ENCODE measurements at places on chromosomes 6 and 20.

- DNase-seq: no peak
Observed at GRCh38 chr20:63138855-63139341, 77.0 kb downstream of the YTHDF1 start.

- peak; percentile 10 for DNase-seq
Observed at GRCh38 chr6:85684133-85684808, 41.6 kb upstream of the SYNCRIP start.

- no peak for DNase-seq
Observed at GRCh38 chr20:60822699-60823607, 429.1 kb upstream of the CDH4 start.

DNA sequence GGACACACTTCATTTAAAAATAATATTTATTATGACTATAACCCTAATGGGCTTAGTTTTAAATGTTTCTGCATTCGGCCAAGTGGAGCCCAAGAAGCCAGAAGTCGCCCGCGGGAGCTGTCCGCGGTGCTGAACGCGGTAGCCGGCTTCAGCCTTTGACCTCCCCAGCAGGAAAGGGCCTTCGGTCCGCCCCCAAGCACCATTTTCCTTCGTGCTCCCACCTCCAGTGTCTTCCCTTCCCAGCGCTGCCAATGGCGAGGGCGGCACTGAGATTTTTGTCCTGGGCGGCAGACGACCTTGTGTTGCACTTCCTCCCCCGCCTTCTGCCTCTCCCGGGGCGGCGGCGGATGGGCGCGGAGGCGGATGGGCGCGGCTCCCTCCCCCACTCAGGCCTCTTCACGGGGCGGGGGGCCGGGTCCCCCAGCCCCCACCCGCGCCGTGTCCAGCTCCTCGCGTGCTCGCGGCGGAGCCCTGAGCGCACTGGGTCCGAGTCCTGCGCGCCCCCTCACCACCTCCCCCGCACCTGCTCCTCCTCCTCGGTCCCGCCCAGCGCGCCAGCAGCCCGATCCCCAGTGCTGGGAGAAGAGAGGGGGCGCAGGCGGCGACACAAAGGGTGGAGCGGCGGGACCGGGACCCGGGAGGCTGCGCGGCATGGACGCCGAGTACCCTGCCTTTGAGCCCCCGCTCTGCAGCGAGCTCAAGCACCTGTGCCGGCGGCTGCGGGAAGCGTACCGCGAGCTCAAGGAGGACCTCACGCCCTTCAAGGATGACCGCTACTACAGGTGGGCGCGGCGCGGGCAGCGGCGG is 23.6 kb upstream of the TMEM181 start:
- peak; percentile 88 for DNase-seq

DNA sequence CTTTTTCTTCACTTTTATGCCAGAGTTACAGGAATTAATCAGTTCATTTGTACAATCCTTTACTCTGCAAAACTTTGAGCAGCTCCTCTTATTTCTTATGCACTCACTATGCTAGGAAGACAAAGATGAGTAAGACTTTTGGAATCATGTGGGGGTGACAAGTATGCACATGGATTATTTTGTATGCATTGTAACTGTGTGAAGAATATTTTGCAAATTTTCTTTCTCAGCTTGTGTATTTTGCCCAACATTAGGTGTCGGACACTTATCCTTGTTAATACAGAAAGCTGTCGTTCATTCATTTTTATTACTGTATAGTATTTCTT is 88.6 kb downstream of the PPP1R14C start:
- no peak for DNase-seq

GRCh38 chr6:90429713-90430112 is 133.1 kb upstream of the BACH2 start:
- no peak for DNase-seq

- no peak for DNase-seq
Observed at GRCh38 chr6:7933794-7934193, 23.2 kb upstream of the TXNDC5 start.

GRCh38 chr6:16132909-16133308 is 4.0 kb downstream of the MYLIP start:
- no peak for DNase-seq

DNA sequence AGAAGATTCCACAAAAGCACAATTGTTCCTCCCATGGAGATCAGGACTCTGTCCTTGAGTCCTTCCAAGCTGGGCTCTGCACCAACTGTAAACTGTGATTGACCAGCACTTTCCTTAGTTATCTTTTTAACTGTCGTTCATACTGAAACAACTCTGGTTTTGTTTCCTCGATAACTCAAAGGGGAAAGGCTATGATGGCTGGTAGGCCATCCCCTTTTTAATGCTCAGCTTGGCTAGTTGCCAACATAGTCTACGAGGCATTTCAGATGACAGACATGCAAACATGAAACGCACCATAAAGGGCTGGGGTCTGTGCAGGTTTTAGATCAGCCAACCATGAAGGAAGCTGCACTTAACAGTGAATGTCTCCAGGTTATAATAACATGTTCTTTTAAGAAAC is 497.1 kb upstream of the ARID1B start:
- DNase-seq: no peak

GRCh38 chr20:953742-954141 is 37.6 kb upstream of the ANGPT4 start:
- no peak for DNase-seq

DNA sequence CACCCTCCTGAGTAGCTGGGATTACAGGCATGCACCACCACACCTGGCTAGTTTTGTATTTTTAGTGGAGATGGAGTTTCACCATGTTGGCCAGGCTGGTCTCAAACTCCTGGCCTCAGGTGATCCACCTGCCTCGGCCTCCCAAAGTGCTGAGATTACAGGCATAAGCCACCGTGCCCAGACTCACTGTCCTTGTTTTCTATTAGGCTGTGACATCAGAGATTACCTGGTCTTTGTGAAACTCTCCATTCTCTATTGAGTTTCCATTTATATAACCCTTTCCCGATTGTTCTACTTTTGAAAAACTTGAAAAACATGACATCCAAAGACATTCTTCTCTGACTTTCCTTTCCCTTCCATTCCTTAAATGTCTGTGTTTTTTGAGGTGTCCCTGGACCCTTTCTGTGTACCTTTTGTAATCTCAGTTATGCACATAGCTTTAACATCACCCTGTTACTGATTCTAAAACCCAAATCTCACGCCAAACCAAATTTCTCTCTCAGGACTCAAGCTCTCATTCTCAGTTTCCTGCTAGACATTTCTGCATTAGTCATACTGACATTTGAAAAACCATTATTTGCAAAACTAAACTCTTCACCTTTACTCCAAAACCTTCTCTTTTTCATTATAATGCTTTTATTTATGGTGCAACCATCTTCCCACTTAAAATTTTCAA is 137.0 kb downstream of the KHDC1L start:
- no peak for DNase-seq

- peak; percentile 9 for DNase-seq
Observed at GRCh38 chr20:21353236-21353635, 44.1 kb downstream of the NKX2-4 start.

DNA sequence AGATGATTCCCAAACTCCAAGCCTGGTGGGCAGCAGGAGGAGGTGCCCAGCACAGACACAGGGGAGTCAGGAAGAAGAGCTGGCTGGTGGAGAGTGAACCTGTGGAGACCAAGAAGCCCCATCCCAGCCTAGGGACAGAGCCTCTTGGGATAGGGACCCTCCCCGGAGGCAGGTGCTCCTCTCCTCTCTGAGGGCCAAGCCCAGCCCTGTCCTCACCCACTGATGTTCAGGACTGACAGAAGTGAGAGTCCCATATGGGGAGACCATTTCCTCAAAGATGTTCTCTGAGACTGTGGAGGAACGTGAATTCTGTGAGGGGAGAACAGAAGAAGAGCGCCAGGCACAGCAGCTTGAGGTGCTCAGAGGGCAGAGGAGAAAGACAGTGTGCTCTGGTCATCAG is 2.4 kb upstream of the EBF4 start:
- DNase-seq: no peak

DNA sequence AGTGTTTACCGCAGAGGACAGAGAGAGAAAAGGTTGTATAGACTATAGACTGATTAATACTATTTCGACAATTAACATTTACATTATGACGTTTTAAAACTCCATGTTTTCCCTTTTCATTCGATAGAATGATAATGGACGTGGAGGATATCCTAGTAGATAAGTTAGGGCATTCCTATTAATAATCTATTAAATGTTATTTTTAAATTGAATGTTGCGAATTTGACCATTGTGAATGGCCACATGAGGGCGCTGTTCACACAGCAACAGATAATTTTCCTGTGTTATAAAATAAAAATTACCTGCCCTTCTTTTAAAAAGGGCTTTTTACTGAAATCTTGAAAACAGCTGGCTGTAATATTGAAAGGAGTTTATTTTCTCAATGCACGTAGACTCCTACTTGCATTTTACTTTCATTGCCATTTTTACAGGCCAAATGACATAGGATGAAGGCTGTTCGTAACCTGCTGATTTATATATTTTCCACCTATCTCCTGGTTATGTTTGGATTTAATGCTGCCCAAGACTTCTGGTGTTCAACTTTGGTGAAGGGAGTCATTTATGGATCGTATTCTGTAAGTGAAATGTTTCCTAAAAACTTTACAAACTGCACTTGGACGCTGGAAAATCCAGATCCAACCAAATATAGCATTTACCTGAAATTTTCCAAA is 3.3 kb downstream of the ADGRB3 start:
- DNase-seq: peak; percentile 24

DNA sequence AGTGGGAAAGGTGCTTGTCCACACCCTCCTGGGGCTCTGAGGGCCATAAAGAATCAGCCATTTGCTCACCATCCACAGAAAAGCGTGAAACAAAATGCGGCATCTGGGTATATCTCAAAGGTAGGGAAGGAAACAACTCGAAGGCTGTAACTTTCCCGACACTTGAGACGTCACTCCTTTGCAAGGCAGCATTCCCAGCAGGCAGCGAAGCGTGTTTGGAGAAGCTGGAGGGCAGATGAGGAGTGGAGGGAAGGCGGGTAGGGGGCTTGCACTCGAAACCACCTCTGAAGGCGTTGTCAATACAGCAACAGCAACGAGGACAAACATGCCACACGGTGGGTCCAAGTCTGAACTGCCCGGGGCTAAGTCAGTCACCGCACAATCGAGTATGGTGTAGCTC is 98.4 kb downstream of the FOXC1 start:
- no peak for DNase-seq

GRCh38 chr6:14193524-14193923 is 76.0 kb downstream of the CD83 start:
- no peak for DNase-seq

- DNase-seq: no peak
Observed at GRCh38 chr20:23083553-23084220, 2.4 kb downstream of the CD93 start.

- no peak for DNase-seq
Observed at GRCh38 chr6:149268768-149269167, 48.7 kb upstream of the TAB2 start.

DNA sequence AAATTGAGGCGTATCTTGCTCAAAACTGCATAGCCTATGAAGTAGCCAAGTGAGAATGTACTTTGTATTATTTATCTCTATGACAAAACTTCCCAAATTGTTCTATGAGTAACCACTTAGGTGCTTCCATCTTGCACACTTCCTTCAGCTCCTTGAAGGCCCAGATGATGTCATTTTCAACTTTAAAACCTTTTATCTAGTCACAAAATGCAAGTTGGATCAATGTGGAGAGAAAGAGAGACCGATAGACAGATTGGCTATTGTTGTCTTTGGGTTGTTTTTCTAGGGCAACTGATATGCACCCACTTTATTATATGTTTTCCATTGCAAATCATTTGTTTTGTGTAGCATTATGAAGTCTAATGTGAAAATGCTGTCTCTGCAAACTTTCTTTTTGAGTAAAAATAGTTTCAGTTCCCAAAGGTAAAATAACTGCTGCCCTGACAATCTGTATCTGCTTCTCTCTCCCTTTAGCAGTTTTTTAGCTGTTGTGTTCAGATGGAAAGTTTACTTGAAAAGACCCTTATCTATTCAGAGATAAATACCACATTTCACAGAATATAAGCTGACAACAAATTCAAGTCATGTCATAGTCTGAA is 73.7 kb upstream of the CITED2 start:
- no peak for DNase-seq

GRCh38 chr20:48489046-48489463 is 338.7 kb downstream of the PREX1 start:
- no peak for DNase-seq

DNA sequence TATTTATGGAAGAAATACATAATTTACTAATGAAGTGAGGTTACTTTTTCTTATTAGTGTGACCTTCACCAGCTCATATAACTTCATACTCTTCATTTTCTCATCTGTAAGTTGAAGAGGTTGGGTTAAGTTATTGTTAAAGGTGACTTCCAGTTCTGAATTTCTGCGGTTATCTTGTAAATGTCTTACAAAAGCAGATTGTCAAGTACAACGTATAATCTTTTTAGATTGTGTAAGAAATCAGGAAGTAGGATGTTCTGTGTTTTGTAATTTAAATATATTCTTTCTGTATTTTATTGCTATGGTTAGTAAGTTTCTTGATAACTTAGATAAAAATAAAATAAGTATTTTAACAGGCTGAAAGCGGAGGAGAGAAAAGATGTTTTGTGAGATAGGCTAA is 12.0 kb downstream of the WTAP start:
- no peak for DNase-seq

DNA sequence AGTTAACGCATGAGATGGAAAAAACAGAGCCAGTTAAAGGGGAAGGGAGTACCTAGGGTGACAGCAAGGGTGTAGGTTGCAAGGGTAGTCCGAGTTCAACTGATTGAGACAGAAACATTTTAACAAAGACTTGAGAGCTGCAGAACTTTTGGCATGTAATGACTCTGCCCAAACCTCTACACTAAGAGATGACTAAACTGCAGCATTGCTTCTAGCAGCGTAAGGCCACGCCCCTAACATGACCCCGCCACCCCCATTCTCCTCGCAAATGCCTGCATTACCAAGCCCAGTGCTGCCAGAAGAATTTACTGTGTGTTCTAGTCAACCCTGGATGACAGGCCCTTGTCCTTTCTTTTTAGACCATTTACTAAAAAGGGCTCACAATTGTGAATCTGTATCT is 6.3 kb upstream of the HINT3 start:
- peak; percentile 45 for DNase-seq

- no peak for DNase-seq
Observed at GRCh38 chr6:100057941-100058340, 63.9 kb upstream of the MCHR2 start.

GRCh38 chr6:14966906-14967711 is 278.8 kb upstream of the JARID2 start:
- DNase-seq: no peak

GRCh38 chr20:4805663-4806449 is 84.1 kb downstream of the PRND start:
- no peak for DNase-seq

GRCh38 chr6:121201105-121201504 is 133.2 kb downstream of the TBC1D32 start:
- no peak for DNase-seq

Measured in AG08396 (cell line).